ENCODE measurements at places on chromosomes 1 and 21.

DNA sequence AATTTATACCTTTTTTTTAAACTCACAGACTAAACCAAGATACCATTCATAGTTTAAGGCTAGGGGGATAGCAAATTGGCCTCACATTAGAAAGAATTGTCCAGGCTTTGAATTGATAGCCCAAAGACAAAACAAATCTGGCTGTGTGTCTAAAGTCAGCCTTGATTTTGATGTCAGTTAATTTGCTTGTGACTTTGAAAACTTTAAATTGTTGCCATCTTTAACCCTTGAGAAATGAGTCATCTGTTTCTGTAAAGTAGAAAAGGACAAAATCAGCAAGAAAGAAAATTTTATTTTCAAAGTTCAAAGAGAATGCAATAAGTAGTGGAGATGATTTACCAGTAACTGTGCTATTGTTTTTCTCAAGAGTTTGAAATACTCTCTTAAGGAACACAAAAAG is 184.5 kb downstream of the RGS7 start:
- DNase-seq: no peak

- DNase-seq: peak; percentile 87
Measured at GRCh38 chr21:15841856-15842564, 112.2 kb downstream of the USP25 start.

GRCh38 chr21:35988416-35989137 is 71.7 kb downstream of the SETD4 start:
- no peak for DNase-seq

DNA sequence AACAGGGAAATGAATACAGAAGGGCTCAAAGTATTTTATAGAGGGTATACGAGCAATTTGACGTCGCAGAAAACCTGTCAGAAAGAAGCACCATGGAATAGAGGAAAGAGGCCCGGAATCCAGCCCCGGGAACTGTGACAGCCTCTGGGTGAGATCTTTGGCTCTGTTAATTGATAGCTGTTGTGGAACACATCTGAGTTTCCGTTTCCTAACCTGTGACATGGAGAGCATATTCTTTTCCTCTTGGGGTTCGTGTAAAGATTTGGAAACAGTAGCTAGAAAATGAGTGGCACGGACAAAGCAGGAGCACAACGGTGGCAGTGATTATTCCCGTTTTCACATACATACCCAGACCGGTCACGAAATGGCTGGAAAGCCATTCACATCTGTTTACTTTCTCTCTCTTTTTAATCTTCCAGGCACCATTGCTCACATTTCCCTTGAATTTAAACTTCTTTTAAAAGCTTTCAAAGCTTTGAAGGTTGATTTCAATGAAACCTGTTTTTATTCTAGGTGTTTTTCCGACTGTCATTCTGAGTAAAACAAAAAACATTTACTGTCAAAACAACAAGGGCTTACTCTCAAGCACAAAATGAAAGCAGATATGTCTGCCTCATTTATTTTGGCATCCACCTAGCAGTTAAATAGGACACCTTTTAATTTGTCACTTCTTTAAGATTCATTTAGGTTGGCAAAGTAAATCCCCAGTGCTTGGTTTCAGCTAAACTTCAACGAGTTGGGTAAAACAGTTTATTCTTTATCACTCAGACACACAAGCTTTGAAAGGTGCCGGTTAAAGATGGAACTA is 26.7 kb upstream of the C8B start:
- DNase-seq: no peak

DNA sequence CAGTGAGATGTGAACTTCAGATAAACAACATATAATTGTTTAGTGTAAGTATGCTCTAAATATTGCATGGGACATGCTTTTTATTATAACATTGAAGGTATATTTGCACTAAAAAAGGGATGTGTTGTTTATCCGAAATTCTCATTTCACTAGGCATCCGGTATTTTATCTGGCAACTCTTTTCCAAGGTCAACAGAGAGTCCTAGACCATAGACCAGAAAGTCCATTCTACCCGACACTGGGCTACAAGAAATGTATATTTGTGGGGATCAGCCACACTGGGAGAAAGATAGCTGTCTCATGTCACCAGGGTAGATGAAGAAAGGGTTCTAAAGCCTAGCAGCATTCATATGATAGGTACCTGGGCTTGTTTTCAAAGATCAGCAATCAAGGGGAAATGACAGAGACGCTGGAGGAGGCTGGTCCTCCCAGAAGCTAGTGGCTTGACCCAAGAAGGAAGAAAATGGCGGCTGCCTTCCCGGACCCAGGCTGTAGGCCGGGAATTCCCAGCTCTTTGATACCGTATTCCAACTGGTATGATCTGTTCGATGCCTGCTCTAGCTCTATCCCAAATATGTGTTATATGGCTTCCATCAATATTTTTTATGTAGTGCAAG is 161.1 kb upstream of the IRF2BP2 start:
- DNase-seq: no peak

DNA sequence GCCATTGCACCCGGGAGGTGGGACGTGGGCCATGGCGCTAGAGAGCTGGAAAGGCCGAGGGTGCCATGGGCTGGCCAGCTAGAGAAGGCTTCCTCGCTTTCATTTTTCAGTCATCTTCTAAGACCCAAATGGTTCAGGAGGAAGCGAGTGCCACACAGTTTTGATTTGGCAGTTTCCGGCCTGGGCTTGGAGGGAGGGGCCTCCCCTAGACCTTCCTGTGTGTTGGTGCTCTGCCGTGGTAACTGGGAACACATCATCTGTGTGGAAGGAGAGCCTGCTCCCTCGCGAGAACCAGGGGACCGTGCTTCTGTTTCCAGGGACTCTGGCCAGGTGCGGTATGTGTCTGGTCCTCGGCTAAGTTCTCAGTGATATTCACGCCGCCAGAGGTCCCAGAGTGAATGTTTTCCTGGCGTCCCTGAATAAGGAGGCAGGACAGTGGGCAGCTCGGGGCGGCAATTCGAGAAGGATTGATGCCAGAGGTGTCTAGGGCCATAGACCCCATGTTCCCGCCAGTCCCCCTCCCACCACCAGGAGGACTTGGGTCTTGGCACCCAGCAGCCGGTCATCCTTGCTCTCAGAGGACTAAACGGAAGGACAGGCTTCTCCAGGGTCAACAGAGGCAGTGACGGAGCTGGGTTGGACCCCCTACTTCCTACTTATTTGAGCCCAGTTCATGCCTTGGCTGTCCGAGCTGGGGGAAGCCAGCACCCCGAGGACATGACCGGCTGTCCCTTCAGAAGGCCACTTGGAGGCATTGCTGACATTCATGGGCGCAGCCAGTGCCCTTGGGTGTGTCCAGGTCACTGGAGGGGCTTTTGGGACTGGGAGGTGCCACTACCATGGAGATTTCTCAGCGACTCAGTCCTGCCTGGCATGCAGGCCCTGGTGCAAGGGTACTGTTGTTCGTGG is 2.7 kb upstream of the NPHP4 start:
- DNase-seq: no peak

- no peak for DNase-seq
Measured at GRCh38 chr21:36765229-36765628, 66.3 kb downstream of the SIM2 start.

DNA sequence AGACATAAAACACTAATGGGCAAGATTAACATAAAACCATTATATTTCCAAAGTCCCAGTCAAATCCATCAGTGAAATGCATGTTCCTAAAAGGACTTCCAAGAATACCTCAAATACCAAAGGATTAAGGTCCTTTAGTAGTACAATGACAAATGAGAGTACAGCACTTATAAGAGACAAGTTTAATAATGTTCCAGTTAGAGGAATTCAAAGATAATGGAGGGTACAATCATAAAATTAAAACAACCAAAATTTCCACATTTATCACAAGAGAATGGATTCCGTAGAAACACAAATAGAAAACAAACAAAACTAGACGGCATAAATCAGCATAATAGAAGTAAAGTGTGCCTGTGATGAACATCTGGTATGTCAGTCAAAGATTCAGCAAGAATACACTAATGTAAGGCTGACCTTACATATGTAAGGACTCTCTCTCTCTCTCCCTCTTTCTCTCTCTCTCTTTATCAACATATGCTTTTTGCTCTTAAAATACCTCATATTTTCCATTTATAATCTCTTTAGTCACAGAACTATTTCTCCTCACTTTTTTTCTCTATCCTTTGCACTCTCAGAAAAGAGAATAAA is 32.8 kb upstream of the C1orf53 start:
- DNase-seq: no peak

DNA sequence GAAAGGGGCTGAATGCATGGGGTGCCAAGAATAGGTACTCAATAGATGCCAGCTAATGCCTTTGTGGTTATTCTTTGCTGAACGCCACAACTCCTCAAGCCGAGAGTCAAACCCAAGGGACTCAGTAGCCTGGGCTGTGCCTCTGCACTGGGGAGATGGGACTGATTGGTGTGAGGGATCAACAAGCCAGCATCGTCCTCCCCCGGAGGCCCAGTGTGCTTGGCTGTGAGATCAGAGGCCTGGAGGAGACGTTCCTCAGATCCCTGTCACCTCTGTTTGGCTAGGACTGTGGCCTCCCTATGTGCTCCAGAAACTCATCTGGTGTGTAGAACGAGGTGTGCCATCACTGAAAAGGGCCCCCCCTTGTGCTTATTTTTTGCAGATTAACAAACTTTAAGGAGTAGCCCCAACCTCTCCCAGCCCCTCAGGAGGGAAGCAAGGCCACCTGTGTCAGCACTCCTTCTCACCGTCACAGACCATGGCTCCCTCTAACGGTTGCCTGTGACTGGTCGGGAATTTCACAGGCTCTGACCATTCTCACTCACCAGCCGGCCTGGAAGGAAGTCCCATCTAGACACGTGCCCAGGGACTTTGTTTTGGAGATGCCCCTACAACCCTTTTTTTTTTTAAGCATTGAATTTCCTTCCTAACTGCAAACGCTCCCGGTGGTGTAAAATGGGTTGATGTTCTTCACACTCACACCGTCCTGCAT is 194.0 kb upstream of the VAMP3 start:
- DNase-seq: peak; percentile 51

- DNase-seq: no peak
Measured at GRCh38 chr1:76090283-76091203, 16.0 kb downstream of the ST6GALNAC3 start.
